Prostate gland (tissue), 2 donors: ENCODE measurements at places on chromosomes 4 and X. TPM values are rescaled to one million over a fixed set of nuclear protein-coding genes. Genes with fewer than 3 reads are reported as not detected.

NLGN3 gene
- 9.4 TPM for total RNA-seq

SNCA gene
- 5.6 TPM for total RNA-seq

RAI2 gene
- total RNA-seq, result 19.1 TPM

USP27X gene
- 2.0 TPM for total RNA-seq

GAB1 gene
- 13.7 TPM for total RNA-seq

SPP1 gene
- 6.4 TPM for total RNA-seq

RHOXF2B gene
- total RNA-seq, result 0.97 TPM

DNA sequence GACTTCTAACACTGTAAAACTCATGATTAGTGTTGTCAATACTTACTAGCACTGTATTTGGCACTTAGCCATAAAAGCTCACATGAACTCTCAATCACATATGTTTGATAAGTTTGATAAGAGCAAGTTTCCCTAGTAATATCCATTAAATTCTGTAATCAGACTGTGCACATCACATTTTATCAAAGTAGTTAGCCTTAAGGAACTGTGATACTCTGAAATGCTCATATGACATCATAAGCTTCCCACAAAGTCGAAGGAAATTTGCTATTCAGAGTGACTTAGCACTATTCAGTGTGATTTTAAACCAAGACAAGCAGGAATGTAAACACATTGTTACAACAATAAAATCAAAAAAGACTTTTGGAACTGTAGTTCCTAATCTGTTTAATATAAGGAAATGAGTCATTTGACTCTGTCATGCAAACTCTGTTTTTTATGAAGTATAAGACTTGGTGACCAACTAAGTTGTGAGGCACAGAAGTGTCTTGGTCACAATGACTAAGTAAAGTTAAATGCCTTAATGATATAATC lies 6.7 kb downstream of the SLC7A11 start:
- DNase-seq, result no peak

GRCh38 chrX:117973110-117973807 lies 143.4 kb downstream of the KLHL13 start:
- no peak for DNase-seq

GRCh38 chr4:41140410-41140809 lies 73.9 kb downstream of the APBB2 start:
- no peak for DNase-seq

DNA sequence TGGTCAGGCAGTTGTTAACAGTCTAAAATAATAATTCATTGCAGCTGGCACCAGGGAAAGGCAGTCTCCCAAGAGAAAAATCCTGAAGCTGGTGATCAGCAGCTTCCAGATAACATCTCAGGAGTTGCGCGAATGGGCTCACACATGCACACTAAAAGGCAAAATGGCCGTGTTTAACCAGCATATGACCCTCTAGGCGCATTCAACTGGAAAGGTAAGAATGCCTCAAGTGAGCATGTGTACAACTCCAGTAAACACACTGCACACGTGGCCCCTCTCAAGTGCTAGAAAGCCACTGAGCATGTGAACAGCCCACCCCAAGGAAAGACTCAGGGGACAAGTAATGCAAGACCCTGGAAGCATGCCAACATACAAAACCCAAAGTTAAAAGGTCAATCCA lies 33.1 kb downstream of the STPG2 start:
- DNase-seq, result no peak

GRCh38 chr4:99642725-99643489 lies 14.7 kb downstream of the C4orf54 start:
- no peak for DNase-seq

DNA sequence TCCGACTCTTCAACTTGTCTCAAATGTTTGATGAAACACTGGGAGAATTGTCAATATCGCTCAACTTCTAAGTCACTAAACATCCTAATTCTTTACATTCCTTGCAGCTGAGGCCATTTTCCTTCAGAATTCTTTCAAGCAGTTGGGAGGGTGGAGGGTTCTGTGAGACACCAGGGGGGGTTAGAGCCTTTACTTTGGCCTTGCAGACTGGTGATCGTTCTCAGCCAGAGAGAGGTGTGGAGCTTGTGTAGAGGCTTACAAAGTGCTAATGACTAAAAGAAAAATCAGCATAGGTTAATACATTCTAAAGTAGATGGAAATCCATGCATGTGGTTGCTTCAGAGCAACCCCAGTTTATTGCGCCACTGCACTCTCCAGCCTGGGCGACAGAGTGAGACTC lies 21.3 kb upstream of the SOX3 start:
- no peak for DNase-seq

GRCh38 chrX:5791721-5792120 lies 436.9 kb downstream of the NLGN4X start:
- no peak for DNase-seq

DNA sequence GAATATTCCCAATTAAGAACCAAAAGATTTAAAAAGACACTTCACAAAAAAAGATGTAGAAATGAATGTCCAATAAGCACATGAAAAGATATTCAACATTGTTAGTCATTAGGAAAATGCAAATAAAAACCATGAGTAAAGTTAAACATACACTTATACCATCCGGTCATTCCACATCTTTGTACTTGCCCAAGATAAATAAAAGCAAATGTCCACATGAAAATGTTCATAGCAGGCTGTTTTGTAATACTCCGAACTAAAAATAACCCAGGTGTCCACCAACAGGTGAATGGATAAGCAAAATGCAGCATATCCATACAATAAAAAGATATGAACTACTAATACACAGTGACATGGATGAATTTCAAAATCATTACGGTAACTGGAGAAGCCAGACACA lies 28.6 kb upstream of the ZCCHC4 start:
- DNase-seq, result no peak

GRCh38 chrX:49892542-49892941 lies 13.3 kb downstream of the USP27X start:
- DNase-seq, result no peak

GRCh38 chr4:157185363-157185762 lies 35.2 kb upstream of the GRIA2 start:
- no peak for DNase-seq

DNA sequence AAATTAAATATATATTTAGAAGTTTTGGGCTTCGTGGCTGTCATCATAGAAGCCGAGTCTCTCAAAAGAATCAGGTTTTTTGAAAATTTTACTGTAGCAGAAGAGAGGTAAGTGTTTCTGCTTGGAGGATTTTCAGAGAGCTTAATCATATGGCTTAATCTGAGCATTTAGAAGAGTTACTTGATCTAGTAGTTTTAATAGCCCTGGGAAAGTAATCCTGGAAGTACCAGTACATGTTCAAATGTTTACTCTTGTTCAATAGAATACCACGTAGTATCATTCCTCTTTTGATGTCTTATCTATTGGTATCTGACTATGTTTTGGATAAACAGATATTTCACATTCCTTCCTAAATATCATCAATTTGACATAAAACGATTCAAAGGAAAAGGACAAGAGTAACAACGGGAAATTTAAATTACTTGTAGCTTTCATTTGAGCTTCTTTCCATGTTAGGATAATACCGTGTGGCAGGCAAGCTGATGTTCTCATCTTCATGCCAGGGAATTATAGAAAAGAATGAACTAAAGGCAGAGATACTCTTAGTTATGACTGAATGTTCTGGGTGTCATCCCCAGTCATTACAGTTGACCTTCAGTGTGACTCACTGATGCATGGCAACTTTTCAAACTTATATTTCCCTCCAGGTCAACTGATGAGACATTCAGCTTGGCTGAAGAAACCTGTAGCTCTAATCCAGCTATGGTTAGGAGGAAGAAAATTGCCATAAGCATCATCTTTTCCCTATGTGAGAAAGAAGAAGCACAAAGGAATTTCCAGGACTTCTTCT lies 89.8 kb downstream of the FNIP2 start:
- no peak for DNase-seq

DNA sequence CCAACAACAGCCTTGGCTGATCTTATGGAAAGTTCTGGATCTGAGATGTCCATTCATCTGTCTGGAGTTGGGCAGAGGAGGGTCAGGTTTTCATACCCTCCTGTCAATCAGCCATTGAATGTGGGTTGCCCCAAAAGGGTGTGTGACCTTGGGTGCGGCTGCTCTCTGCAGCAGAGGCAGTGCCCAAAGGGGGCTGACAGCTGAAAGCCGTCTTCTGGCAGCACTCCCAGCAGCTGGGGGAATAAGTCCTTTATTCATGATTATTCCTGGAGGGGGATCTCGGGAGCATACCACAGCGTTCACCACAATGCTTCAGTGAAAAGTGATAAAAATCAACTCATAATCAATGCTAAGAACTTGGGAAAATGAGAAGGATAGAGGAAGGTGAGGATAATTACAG lies 54.7 kb downstream of the OTC start:
- DNase-seq, result no peak

GRCh38 chr4:23835774-23836478 lies 53.9 kb downstream of the PPARGC1A start:
- no peak for DNase-seq

DNA sequence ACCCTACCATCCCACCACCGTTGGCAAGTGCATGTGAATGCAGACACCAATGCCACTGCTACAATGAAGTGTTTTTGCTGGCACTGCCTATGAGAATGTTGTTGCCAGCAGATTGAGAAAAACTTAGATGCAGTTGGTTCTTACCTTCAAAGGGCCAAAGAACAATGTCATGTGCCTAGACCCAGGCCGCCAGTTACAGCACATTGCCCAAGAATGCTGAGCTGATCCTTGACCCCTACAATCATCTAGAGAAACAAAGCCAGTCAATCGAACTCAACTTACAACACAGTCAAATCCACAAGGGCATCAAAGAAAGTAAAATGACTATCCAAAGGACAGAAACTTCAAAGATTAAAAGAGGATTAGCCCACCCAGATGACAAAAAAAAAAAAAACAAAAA lies 102.4 kb upstream of the SPIN4 start:
- DNase-seq, result no peak

- no peak for DNase-seq
Observed at GRCh38 chrX:114075073-114075673, 508.7 kb upstream of the HTR2C start.

- DNase-seq, result no peak
Observed at GRCh38 chr4:161133586-161134276, 1030.1 kb downstream of the FSTL5 start.

GRCh38 chrX:73851014-73852009 lies 288.3 kb downstream of the CHIC1 start:
- DNase-seq, result no peak
